ENCODE measurements at places on chromosomes 2 and 18.

DNA sequence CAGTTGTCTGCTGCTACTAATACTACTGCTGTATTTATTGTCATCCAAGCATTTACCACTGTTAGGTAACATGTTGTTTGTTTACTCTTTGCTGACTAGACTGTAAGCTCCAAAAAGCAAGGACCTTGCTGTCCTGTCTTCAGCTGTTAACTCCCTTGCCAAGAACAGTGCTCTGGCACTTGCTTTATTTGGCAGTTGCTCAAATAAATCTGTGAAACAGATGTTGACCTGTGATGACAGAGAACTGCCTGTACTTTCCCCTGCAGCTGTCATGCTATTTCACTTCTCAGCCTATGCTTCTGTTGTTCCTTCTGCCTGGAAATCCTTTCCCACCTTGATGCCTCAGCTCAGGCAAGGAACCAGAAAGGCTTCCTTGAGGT is 181.2 kb downstream of the ATAD2B start:
- DNase-seq = no peak

DNA sequence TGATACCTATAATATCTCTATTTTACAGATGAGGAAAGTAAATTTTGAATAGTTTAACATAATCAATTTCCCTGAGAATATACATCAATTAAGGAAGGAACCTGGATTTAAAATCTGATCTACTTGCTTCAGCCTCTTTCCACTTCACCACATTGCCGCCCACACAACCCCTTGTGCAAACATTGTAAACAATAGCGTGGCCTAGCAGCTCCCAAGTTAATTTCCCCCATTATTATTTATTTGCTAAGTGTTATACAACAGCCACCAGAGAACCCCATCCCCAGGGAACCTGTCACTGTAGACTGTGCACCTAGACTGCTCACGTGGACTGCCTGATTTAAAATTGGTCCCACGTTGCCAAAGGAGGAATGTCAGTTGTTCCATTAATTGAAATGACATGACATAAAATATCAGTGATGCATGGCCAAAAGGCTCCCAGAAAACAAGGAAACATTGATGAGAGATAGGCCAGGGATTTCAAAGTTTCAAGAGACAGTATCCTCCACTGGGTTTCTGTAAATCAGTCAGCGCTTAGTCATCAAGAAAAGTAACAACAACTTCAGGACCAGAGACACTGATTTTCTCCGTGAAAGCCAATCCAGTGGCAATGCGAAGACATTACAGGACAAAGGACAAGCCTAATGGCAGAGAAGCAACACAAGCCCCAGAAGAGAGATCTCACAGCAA is 41.3 kb downstream of the SCG2 start:
- DNase-seq = no peak

DNA sequence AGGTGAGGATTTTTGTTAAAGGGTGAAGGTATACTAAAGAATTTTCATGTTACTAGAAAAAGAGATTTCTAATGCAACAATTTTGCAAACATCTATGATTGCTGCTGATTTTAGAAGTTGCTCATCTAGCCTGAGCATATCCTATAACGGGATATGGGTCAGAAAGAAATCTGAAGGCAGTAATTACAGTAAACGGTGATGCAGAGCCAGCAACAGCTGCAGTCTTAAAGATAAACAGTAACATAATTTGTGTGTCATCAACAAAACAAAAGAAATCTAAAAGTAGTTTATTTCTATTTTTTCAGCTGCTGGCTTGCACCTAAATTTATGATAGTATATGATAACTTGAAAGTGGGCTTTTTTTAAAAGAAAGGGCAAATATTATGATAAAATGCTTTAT is 215.7 kb downstream of the SLC4A10 start:
- DNase-seq = no peak

GRCh38 chr2:46780411-46780800 is 135.2 kb downstream of the MCFD2 start:
- DNase-seq = no peak

- DNase-seq = peak; percentile 85
Measured at GRCh38 chr2:234483568-234484251, 13.2 kb downstream of the ARL4C start.

DNA sequence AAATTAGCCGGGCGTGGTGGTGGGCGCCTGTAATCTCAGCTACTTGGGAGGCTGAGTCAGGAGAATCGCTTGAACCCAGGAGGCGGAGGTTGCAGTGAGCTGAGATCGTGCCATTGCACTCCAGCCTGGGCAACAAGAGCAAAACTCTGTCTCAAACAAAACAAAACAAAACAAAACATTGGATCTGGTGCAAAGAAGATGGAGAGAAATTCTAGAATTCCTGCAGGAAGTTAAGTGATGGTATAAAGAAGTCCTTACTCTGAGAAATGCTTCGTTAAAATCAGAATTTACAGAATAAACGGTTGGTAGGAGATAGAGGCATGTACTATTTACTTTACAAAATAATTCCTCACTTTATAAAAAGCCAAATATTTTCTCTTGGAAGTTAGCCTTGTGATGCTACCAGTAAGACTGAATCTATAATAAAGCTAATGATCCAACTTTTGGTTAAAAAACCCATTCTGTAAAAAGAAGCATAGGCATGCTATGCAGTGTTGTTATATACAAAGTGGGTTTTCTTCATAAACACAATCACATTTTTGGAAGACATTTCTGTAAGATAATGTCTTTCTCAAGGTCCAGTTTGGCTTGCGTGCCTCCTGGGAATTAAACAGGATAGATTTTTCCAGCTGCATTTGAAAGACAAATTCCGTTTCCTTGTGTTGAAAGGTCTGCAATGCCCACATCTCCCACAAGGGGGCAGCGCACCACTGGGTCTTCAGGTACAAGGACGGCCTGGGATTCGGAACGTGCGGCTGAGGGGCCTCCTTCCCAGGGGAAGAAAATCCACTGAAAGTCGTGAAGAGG is 35.6 kb upstream of the PNO1 start:
- DNase-seq = peak; percentile 34

DNA sequence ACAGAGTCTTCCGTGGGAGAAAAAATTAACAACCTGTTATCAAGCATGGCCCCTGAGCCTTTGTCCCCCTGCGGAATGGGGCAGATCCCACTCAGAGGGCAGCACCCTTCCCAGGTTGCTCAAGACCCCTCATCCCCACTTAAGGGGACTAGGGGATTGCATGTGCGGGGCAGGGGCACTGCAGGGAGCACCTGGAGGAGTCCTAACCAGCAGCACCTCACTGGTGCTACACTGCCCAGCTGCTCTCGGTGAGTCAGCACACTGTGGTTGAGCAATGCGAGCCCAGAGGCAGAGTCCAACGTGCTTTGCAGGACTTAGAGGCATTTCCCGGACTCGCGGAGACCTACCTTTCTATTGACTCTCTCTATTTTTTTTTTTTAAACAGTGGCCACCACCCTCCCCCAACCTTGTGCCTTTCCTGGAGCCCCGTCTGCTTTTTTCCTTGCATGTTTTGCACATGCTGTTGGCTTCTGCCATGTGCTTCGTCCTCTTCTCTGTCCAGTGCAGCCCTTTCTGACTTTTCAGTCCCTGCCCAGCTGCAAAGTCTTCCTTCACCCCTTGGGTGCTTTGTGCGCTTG is 74.0 kb downstream of the IL1R2 start:
- no peak for DNase-seq

- DNase-seq = no peak
Measured at GRCh38 chr2:136253288-136254004, 135.5 kb upstream of the CXCR4 start.

DNA sequence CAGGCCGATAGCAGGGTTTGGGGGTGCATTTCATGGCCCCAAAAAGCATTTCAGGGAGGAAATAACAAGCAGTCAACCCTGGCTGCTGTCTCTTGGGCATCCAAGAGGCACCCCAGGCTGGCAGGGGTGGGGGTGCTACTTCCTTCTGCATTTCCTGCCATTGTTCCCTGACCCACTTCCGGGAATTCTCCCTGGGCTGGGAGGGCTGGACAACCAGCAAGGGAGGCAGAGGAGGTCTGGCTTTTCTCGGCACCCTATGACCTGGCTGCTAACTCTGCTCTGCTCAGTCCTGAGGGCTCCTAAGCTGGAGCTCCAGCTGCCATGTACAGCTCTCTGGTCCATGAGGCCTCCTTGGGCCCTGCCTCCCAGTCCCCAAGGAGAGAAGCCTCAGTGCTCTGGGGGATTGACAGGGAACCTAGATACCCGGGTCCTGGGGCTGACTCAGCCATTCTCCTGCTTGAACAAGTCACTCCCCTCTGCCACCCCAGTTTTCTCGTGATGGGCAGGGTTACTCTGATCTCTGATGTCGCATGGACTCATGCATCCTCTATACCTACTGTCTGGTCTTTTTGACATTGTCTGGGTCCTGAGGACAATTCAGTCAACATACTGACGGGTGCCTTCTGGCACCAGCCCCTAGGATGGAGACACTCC is 47.2 kb downstream of the DYSF start:
- no peak for DNase-seq

DNA sequence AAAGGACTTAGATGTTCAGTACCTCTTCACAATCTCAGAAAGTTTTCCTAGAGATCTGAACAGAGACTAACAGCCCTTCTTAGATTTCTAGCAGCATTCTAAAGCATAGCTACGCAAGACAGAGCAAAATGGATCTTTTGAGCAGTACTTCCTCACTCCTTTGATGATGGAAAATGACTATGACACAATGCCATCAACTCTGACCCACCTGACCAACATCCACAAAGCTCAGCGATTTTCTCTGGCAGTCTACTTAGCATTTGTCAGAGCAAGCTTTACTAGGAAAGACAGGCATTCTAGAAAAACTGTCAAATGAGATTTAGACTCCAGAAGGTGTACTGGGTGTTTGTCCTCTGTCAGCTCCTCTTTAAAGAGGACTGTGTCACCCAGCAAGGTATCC is 180.9 kb upstream of the ACVR2A start:
- DNase-seq = no peak

GRCh38 chr2:59528525-59528924 is 1024.9 kb downstream of the BCL11A start:
- DNase-seq = no peak

DNA sequence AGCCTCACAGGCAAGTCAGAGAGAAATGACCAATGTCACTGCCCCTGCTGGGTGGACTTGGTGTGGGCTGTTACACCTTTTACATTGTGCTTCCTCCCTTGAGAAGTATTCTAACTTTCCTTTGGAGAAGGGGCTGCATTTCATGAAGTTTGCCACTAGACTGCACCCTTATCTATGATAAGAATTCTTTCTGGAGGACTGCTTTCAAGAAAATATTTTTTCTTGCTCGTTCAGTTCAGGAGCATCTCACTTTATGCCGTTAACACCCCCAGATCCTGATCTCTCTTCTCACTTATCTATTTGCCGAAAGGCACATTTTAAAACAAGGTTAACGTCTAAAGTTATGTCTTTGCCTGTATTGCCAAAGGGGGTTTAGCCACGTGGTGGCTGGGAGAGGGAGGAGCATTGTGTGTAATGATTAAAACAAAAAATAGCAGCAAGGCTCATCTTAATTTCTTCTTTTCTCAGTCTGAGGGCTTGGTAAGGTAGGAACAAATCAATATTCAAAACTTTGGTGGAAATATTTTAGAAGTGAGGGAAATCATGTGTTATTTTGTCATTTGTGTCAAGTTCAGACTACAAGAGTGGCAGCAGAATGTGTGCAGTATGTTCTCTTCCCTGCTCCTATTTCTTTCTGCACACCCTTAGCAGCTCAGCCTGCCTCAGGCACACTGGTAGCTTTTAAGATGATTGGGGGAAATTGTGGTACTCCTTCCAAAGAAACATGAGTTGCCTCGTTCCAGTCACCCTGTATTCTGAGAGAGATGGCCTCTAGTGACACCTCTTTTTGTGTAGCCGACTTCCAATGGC is 1.6 kb upstream of the IGFBP5 start:
- DNase-seq = peak; percentile 18

GRCh38 chr2:222447131-222447530 is 22.8 kb downstream of the SGPP2 start:
- no peak for DNase-seq

DNA sequence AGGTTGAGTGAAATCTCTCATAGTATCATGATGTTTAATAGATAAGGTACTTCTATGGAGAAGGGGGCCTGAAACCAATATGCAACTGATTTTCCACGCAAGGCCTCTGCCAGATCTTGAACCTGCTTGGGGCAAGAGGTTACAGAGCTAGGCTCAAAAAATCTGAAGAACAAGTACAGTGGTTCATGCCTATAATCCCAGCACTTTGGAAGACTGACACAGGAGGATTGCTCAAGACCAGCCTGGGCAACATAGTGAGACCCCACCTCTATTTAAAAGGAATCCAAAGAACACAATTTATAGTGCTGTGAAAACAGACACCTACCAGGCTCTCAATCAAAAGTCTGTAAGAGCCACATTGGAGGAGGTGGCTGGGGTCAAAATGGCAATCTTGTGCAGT is 28.6 kb downstream of the HADHA start:
- no peak for DNase-seq

DNA sequence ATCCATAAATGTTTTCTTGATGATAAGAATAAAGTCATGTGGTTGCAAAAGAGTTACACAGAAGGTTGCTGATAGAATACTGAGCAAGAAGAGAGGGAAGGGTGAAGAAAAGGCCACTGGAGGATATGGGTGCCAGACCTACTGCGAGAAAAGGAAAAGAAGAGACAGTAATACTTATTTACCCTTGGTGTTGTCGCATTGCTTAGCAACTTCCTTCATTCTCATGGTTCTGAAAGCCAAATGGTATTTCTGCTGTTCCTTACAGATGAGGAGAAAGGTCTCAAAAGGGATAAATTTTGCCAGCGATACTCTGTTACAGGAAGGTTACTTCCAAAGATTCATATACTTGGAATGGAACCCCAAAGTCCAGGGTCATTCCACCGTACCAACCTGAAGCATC is 62.5 kb downstream of the LHCGR start:
- DNase-seq = no peak

DNA sequence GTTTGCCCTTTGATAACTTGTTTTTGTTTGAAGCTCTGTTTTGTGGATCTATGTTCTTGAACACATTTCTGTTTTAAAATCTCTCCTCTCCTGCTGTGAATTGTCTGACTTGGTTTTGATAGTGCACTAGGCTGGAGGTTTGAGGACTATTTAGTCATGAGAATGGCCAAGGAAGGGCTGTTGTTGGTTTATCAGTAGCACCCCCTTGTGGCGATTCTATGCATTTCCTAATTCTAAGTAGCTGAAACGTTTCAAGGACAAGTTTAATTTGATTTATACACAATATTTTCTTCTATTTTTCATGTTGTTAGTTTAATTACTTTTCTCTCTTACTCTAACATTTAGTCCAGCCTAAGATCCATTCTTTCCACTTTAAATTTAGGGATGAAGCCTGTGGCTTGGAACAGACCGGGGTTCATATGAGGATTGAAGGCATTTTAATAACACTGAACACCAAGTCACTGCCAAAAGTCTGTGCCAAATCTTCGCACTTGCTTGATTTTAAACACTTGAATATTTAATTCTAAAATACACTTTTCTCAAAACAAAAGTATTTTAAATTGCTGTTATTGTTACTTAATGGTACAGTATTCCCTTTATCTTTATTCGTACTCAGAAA is 166.0 kb downstream of the SOCS6 start:
- DNase-seq = peak; percentile 68

- DNase-seq = no peak
Measured at GRCh38 chr2:128436479-128437203, 118.0 kb upstream of the HS6ST1 start.

GRCh38 chr2:12493031-12493513 is 223.7 kb upstream of the TRIB2 start:
- DNase-seq = no peak
